ENCODE measurements at places on chromosomes 7 and 10.
A peak's percentile ranks its signal among the peaks of the same experiment; 100 is the strongest.

- no peak for DNase-seq
Measured at GRCh38 chr10:133484818-133485217, 31.1 kb downstream of the SCART1 start.

DNA sequence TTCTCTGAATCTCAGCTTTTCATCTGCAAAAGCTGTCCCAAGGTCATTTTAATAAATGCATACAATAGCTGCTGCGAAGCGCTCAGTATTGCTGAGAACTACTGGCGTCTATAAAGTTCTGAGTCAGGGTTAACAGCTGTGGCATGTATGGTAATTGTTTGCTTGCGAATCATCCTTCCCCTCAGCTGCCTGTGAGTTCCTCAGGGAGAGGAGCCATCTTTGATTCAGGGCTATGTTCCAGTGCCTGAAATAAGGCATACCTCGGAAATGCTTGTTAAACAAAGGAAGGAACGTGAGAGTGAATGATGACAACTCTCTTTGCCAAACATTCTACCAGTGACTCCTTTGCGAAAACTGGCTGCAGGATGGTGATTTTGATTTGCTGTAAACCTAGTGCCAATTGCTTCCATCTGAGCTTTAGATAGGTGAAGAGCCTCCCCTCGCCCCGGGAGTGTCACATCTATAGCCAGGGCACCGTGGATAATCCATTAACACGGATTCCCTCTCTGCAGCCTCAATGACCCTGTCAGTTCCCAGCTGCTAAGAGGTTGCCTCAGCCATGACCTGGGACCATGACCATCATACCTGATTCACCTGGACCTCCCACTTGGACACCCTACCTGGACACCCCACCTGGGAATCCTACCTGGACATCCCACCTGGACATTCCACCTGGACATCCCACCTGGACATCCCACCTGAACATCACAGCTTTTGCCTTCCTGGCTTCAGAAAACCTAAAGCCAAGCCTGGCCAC, 39.6 kb downstream of the GPRIN2 start:
- peak; percentile 89 for DNase-seq

DNA sequence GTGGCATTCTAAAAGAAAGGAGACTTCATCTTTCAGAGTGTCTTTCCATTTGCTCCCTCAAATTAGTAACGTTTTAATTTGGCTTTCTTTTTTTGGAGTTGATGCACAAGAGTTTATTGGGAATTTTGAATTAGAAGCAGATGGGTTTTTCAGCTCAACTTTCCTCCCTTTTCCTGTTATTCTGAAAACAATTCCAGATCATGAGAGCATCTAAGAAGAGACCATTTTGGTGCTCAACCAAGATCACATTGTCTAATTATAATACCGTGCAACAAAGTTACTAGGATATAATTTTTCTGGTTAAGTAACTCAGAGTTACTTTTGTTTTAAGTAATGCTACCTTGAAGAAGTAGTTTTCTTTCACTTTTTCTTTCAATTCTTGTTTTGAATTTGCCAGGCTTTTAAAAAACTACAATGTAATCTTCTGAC, 396.6 kb upstream of the KLF6 start:
- no peak for DNase-seq

GRCh38 chr10:58157076-58157766, 110.5 kb downstream of the IPMK start:
- peak; percentile 99 for DNase-seq

- no peak for DNase-seq
Measured at GRCh38 chr7:4237296-4238235, 444.5 kb upstream of the FOXK1 start.

DNA sequence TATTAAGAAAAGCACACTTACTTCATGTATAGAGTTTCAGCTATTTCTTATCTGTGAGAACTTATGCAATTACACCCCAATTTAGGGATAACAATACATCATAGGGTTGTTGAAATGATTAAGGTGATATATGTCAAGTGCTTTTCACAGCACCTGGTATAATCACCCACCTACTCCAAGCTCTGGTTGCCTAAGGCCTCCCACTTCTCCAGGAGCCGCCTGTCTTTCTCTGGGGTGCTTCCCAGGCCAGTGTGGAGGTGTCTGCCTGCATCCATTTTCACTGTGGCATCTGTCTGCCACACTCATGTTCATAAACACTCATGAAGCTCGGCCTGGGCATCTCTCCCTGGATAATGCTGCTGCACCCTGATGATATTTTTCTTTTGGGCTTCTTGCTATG, 250.3 kb downstream of the STK31 start:
- no peak for DNase-seq

- peak; percentile 74 for DNase-seq
Measured at GRCh38 chr10:121459622-121460453, 138.4 kb downstream of the FGFR2 start.

DNA sequence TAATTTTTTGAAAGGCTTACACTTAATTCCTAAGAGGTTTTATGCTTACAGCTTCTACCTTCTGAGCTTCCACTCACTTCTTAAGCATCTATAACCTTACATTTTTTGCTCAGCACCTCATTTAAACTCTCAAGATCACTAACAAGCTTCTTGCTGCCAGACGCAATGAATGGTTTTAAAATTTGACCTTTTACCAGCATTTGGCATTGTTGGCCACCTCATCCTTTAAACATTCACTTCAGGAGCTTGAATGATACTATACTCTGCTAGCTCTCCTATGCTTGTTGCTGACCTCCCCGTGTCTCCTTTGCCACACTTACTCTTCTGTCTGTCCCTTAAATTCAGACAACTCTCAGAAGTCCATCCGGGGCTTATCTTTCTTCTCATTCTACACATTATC, 37.7 kb upstream of the ODAD2 start:
- DNase-seq: peak; percentile 31

DNA sequence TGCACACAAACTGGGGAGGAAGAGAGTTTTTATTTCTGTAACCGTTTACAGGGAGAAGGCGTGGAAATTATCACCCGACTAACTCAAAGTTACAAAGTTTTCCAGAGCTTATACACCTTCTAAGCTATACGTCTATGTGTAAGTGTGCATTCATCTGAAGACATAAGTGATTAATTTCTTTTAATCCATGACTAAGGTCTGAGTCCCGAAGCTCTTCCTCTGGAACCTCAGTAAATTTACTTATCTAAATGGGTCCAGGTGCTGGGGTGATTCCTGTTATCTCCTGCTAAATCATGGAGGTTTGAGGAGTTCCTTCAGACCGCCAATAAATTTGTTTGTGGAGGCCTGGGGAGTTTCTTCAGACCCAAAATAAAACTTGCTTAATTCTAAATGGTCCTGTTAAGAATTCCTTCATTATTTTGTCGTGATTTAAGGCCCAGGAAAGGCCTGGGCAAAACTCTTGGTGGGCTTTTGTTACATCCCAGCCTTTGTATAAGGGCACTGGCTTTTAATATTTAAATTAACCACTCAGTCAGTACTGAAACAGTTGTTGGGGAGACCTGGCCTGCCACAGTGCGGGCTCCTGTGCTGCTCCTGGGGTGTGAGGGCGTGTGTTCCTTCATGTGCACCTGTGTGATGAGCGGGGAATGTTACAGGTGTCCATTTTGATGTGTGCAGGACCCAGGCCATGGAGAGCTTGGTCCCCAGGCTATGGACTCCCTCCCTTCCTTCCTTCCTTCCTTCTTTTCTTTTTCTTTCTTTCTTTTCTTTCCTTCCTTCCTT, 5.8 kb upstream of the METTL27 start:
- DNase-seq: no peak

DNA sequence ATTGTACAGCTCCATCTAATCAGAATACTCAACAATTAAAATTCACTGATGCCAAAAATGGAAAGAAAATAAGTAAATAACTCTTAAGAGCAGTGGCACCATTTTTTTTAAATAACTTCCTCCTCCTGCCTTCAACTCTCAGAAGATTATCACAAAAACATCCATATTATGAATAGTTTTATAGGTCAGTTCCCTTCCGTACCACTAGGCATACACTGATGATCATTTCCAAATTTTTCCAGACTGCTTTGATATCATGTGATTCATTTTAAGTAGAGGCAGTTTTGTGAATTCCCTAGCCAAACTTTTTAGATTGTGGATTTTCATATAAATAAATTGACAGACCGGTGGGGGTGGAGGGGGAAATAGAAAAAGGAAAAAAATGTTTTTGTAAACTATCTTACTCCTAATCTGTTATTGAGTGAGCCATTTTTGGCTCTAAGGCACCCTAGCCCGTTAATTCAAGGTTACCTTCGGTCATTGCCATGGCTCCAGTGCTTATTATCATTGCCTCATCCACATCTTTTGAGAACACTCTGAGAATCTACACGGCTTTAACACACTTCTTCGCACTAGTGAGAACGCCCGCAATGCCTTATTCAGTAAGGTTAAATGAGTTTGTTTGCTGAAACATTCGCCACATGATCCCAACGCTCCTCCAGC, 1.0 kb downstream of the FAM107B start:
- no peak for DNase-seq

DNA sequence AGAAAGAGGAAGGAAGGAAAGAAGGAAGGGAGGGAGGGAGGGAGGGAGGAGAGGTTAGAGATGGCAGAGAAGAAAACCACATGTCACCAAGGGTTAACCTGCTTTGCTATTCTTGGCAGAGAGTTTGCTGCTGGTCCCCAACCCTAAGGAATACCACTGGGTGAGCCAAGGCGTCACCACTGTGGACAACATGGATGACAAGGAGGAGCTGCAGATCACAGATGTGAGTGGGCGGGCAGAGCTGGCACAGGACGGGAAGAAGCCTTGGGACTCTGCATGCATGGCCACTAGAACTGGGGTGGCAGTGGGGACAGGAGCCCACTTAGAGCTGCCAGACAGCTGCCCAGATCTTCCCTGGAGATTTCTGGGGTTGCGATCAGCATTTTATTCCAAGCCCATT, 17.2 kb upstream of the MYH16 start:
- no peak for DNase-seq

DNA sequence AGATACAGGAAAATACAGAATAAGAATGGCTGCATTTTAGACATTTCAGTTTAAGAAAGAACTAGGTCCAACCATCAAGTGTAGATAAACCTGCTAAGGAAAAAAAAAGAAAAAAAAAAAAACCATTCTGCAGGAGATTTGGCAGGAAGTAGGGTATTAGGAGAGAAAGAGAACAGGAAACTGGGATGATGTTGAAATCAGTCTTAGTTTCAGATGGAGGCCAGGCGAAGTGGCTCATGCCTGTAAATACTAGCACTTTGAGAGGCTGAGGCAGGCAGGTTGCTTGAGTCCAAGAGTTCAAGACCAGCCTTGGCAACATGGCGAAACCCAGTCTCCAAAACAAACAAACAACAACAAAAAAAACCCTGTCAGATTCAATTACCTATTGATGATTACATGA, 120.2 kb downstream of the RAB11FIP2 start:
- DNase-seq: peak; percentile 18

DNA sequence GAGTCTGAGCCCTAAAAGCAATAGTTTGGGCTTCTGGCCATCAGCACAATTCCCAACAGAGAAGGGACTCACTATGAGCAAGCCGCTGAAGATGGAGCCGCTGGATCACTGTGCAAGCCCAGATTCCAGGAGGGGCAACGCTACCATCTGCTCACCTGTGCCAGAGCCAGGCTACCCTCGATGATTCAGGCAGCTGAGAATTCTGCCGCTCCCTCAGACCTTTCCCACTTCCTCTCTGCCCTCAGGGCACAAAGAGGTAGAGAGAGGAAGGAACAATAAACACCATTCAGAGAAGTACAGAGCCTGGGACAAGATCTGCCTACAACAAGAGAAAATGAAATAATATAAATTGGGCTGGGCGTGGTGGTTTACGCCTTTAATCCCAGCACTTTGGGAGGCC, 98.1 kb downstream of the MYOF start:
- DNase-seq: no peak

GRCh38 chr7:40331915-40332314, 197.1 kb downstream of the SUGCT start:
- DNase-seq: peak; percentile 68

GRCh38 chr7:137363683-137364082, 20.1 kb upstream of the PTN start:
- DNase-seq: no peak

GRCh38 chr7:73668103-73668885, 663 bp downstream of the VPS37D start:
- DNase-seq: peak; percentile 6

GRCh38 chr7:7266257-7266881, 84.0 kb downstream of the C1GALT1 start:
- DNase-seq: no peak

DNA sequence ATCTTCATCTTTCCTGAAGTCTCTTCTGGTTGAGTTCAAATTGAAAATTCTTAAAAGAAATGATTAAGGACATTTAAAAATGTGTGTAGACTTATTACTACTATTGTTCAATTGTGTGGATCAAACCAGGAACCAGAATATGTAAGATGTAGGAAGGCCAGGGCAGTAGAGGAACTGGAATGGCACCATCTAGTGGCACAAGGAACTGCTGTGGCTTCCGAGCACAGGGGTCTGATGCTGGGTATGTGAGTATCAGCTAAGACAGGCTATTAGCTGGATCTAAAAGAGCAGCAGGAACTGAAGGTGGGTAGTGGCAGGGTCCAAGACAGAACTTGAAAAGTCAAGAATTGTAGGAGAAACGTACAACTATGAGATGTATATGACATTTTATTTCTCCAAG, 247.3 kb downstream of the SEMA3A start:
- no peak for DNase-seq

GRCh38 chr10:42932735-42933447, 144.0 kb upstream of the RET start:
- no peak for DNase-seq

DNA sequence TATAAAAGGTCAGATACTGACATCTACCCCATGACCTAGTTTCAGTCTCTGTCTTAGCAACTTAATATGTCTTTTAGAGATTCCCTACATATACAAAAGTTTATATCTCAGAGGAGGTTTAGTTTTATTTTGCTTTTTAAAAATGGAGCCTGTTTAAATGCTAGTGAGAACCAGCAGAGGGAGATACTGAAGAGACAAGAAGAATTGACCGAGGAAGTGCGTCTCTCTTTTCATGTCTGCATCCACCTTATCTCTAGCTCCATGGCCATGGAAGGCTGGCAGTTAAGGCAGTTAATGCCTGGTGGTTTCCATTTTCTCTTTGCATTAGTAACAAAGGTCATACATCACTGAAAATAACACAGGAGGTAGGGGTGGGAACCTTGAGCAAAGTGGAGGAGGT, 10.7 kb downstream of the SUV39H2 start:
- no peak for DNase-seq

DNA sequence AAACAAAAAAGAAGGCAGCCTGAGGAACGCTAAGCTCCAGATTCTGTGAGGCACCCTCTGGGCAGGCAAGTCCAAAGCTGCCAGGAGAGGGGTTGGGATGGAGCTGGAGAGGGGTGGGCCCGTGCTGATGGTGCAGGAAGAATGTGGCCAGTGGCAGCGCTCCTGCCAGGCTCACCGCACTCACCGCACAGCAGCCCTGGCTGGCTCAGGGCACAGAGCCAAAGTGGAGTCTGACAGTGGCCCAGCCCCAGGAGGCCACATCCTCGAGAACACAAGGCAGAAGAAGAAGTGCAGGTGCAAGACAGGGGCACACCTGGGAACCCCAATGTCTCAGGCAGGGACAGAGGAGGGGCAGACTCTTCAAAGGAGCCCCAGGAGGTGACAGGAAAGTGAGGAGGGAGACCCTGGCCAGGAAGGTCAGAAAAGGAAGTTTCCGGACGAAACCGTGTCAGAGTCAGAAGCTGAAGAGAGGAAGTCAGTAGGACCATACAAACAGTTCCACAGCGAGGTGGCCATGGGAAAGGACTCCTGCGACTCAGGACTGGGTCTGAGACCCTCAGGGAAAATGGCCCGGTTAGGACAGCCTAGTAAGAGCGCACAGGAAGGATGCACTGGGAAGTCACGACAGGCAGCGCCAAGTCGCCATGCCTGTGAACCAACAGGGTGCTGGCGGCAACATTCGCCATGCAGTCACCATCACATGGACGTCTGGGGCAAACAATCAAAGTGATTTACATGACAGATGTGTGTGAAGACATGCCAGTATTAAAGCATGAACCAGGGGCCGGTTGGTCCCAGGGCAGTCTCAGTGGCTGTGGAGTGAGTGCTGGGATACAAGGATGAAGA, 54.4 kb downstream of the COBL start:
- no peak for DNase-seq

Data from fibroblast of skin of abdomen (primary cell).